ENCODE measurements at places on chromosomes 2 and 18.
A peak's percentile ranks its signal among the peaks of the same experiment; 100 is the strongest.

DNA sequence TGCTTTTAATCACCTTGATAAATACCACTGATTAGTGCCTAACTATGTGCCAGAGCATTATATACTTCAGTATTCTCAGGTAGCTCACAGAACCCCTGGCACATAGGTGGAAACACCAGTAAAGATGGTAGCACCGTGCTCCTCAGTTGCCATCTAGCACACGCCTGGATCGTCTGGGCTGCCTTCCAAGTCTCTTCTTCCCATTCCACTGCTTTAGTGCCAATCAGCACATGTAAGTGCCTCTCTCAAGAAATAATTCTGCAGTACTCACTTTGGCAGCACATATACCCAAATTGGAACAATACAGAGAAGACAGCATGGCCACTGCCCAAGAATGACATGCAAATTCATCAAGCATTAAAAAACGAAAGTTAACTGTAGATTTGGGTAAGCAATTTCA, 13.0 kb downstream of the POLR2D start:
- no peak for DNase-seq

GRCh38 chr2:217935901-217936684, 66.7 kb downstream of the TNS1 start:
- no peak for DNase-seq

DNA sequence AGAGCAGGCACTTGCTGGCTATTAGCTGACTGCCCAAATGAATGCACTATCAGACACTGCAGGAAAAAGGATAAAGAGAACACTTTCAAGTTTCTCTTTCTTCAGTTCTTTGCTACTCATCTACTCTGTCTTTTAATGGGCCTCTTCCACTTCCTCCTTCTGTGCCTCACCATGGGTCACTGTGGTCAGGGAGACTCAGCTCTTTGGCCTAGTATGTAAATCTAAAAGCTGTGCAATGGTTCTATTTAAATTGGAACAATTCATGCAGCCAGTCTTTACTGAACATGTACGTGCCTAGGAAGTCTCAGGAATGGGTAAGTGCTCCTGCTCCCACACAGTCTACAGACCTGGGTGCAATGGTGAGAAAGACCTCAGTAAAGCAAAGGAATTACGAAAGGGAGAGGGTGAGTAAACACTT, 79.1 kb upstream of the DNMT3A start:
- no peak for DNase-seq

- DNase-seq, result no peak
Observed at GRCh38 chr2:23291239-23291638, 93.7 kb upstream of the KLHL29 start.

- no peak for DNase-seq
Observed at GRCh38 chr18:40612356-40612755, 1342.7 kb upstream of the PIK3C3 start.

- no peak for DNase-seq
Observed at GRCh38 chr18:44502221-44502620, 178.5 kb upstream of the SETBP1 start.

GRCh38 chr2:215683295-215683694, 247.4 kb upstream of the FN1 start:
- no peak for DNase-seq

GRCh38 chr2:150480241-150480640, 7.2 kb downstream of the RND3 start:
- DNase-seq, result no peak

DNA sequence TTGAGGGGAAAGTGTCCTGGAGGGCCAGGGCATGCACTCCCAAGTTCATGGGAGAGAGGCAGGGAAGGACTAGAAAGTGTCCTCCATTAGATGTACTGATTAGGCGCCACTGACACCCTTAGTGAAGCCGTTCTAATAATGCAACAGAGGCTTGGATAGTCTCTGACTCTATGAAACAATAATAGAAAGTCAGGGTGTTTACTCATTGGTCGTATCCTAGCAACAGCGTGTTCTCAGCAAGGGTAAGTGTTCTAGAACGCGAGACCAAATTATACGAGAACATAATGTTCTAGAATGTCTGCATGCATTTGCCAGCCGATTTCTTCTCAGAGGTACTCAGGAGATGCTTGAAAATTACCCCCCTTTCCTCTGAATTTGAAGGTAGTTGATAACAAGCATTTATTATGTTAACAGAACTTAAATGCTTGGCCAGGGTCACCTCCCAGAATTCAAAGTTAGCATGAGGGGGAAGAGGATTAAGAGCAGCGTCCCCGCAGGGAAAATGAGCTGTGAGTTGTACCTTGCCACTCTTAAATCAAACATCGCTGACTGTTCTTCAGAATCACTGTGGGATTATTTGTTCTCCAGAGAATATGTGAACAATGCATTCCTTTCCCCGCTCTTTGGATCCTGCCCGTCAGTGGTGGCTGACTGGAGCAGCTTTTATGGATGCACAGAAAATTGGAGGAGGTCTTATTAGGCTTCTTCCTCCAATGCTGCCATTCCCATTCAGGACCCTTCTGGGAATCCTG, 33.7 kb upstream of the PDIA6 start:
- DNase-seq, result peak; percentile 26

DNA sequence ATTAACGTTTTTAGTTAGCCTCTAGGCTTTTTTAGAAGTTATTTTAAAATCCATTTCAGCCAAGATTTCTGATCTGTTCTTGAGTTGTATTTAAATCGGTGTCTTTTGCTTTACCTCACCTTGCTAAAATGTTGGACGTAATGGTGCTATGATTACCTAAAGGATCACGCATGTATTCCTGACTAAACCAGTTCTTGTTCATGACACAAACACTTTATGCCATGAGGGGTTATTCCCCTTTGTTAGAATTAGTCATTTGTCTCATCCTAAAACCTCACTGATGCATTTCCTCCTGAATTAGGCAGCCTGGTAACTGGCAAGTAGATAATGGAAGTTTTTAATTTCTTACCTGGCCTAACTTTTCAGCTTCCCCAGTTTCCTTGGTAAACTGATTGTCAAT, 185.4 kb upstream of the TANK start:
- no peak for DNase-seq

DNA sequence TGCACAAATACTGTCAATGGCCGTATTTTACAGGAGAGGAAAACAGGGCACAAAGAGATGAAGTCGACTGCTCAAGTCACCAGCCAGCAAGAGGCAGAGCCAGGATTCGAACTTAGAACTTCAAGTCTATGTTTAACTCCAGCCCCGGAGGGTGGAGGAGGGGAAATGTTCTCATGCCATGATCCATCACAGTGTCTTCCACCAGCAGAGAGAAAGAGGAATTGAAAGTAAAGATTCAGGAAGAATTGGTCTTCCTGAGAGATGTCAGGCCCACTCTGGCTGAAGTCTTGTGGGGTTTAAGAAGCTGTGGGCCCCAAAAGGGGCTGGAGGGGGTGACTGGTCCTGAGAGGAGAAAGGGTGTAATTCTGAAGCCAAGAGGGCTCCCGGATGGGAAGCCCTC, 260.0 kb downstream of the TNS1 start:
- no peak for DNase-seq

GRCh38 chr2:11642972-11643371, 27.0 kb downstream of the NTSR2 start:
- DNase-seq, result no peak

- no peak for DNase-seq
Observed at GRCh38 chr2:172340394-172340793, 87.0 kb upstream of the ITGA6 start.

DNA sequence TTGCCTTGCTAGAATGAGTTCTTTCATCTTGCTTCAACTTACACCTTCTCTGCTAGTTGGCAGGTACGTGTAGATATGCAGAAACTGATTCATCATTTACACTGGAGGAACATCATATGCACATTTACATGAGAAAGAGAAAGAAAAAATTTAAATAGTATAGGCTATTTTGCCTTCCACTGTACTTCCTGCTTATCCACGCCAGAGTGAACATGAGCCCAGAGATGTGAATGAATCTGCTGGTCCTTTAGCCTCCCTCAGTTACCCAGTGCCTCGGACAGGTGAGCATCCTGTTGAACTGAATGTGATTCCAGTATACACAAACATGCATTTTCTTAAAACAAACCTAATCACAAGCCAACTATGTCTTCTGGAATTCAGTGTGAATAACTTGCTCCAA, 83.6 kb downstream of the SESTD1 start:
- DNase-seq, result no peak

DNA sequence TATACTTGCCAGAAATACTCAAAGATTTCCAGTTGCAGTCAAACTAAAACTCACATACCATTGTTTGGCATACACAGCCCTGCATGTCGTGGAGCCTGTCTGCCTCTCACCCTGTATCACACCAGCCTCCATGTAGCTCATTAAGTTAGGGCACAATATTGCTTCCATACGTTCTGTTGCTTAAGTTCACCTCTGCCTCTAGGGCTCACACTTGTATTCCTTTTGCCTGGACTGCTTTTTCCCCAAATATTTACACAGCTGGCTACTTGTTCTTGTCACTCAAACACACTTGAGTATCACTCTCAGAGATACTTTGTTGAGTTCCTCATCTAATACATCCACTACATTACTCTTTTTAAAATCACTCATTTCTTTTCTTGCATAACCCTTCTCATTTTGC, 83.1 kb downstream of the PTH2R start:
- peak; percentile 56 for DNase-seq

- peak; percentile 56 for DNase-seq
Observed at GRCh38 chr2:71277536-71278103, 50.7 kb upstream of the PAIP2B start.

GRCh38 chr2:18180031-18180610, 301.7 kb downstream of the KCNS3 start:
- no peak for DNase-seq

DNA sequence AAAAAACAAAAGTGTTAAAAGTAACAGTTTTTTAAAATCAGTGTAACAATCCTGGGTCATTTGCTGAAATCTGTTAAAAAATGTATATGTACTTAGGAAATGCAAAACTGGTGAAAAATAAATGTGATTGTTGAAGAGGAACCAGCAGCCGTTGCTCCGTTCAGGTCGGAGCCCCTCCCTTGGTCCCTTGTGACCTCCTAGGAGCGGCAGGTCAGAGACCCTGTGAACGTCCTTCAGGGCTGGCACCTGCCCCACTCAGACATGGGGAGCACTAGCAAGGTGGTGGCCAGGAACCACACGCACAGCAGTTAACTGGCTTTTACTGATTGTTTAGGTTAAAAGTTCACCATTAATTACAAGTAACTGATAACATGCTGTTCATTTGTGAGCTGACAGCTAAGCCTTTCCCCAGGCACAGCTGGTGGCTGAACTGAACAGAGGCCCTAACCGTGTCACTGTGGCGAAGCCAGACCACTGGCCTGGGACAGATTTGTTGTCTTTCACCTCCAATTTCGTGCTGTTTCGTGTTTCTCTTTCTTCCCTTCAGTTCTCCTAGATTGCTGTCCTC, 159.2 kb upstream of the ALKAL2 start:
- DNase-seq, result peak; percentile 61

- peak; percentile 61 for DNase-seq
Observed at GRCh38 chr2:217789003-217789735, 213.6 kb downstream of the TNS1 start.

DNA sequence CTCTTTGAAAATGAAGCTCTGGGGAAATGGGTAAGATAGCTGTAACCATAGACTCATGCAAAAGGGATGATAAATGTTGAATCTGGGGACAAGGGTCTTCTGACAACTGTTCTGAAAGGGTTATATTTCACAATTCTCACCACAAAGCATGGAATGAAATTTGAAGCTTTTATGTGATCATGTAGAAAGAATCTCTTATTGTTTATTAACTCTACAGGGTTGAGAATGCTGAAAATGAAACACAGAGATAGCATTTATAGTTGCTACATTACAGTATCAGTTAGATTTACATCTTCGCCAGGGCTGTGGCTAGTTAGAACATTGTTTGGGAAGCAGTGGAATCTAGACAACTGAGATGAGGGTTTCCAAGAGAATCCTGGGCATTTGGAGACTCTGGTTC, 97.4 kb upstream of the LHCGR start:
- no peak for DNase-seq

GRCh38 chr2:239035361-239035814, 187.5 kb downstream of the TWIST2 start:
- DNase-seq, result peak; percentile 7

DNA sequence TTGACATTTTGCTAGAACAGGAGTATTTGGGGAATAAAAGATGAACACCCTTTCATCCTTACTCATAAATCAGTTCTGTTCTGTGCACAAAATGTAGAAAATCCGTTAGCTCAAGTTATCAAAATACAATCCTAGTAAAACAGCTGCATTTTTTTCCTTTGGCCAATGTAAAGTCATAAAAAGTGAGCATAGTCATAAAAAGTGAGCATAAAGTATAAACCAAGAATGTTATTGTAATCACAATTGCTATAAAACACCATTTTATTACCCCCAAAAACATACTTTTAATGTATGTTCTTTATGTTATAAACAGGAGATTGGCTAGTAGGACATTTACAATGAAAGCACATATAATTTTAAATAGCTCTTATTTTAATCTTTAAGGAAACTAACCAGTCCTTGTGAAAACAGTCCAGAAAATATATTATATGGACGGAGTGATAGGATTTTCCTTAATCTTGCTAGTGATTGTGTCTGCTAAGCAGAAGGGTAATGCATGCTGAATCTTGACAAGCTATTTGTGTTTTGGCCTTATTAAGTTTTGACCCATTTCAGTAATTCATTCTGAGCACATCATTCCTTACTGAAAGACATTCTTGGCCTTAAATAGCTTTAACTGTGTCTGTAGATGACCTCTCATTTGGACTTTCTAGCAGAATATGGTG, 891.8 kb downstream of the DSC3 start:
- DNase-seq, result no peak

DNA sequence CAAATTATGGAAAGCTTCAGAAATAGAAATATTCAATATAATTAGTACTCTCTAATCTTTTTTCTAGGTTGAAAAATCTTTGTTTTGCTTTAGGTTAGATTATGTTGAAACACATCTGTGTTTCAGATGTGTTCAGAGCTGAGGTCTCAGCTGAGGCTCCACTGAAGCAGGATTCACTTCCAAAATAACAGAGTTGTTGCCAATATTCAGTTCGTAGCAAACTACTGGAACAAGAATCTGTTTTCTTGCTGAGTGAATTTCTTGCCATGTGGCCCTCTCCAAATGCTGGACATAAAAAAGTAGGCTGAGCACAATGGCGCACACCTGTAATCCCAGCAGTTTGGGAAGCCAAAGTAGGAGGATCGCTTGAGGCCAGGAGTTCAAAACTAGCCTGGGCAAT, 8.7 kb downstream of the PHOSPHO2 start:
- DNase-seq, result no peak

DNA sequence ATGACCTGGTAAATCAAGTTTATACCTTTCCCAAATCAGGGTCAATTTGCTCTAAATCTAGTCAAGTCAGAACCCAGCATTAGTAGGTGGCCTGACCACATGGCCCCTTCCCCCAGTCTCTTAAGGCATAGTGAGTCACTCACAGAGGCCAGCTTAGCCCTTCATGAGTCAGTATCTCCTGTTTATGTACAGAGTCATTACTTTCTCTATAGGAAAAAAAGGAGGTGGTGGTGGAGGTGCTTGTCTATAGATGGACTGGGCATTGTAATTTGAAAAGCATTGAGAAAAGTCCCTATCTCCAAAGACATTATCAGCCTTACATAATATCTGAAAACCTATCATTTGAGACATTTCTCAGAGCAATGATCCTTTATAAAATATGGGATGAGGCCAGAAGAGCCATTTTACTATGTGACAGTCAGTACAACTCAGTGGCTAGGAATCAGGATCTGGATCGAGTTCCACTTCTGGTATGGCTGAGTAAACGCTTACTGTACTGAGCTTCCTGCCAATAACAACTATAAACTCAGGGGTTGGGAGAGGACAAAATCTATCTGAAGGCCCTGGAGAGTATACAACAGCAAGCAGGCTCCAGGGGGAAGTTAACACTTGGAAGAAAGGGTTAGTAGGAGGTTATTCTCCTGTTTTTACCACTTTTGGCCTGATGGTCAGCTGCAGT, 22.5 kb upstream of the SIGLEC15 start:
- no peak for DNase-seq
